Caco-2 (cell line): ENCODE measurements at places on chromosomes 16 and 17.

- no peak for DNase-seq
Observed at GRCh38 chr16:7419441-7419840, 86.8 kb downstream of the RBFOX1 start.

- DNase-seq: no peak
Observed at GRCh38 chr17:48223945-48224344, 116.4 kb downstream of the SNX11 start.

GRCh38 chr17:72665852-72666851 lies 426.3 kb downstream of the SLC39A11 start:
- no peak for DNase-seq

- no peak for DNase-seq
Observed at GRCh38 chr16:3171181-3171854, 16.7 kb upstream of the OR1F1 start.

- DNase-seq: no peak
Observed at GRCh38 chr16:56636616-56637413, 1.7 kb upstream of the MT1A start.

- DNase-seq: peak; percentile 92
Observed at GRCh38 chr17:7281074-7281952, at the start of gene SLC2A4. SLC2A4 (plus strand) TSS chr17:7281718; CDS start chr17:7281935, 217 bp downstream.

GRCh38 chr17:57002904-57003303 lies 25.0 kb downstream of the SCPEP1 start:
- DNase-seq: no peak

- DNase-seq: no peak
Observed at GRCh38 chr17:3888343-3889171, 4.3 kb downstream of the CAMKK1 start.

DNA sequence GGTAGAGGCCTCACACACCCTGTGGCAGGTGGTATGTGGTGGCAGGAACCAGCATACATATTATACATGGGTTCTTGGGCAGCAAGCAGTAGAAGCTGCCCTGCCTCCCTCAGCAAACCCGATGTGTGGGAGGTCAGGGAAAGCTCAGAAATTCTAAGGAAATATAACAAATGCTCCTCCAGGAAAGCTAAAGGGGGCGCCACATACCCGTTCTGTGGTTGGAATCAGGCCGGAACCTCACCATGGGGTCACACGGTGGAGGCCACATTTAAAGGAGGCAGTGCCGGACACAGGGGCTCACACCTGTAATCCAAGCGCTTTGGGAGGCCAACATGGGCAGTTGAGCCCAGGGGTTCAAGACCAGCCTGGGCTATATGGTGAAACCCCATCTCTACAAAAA lies 12.4 kb upstream of the KATNB1 start:
- DNase-seq: no peak

DNA sequence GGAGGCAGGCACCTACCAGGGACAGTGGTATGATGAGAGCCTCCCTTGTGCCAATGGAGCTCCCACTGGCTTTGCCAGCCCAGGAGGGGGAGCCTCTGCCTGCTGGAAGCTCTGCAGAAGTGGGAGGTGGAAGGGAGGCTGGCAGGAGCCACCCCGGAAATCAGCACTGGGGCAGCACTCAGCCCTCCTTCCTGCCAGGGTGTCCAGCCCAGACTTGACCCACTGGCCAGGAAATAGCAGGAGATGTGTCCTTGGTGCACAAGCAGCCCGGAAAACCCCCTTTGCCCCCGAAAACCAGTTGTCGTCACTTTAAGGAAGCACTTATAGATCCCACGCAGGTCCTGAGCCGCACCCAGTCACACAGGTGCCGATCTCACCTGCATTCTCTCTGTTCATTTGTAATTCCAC lies 49.3 kb upstream of the CACNG4 start:
- DNase-seq: peak; percentile 58

GRCh38 chr16:84340325-84341040 lies 27.9 kb upstream of the ATP2C2 start:
- DNase-seq: peak; percentile 91

- DNase-seq: no peak
Observed at GRCh38 chr17:78985395-78985794, 5.7 kb upstream of the LGALS3BP start.

DNA sequence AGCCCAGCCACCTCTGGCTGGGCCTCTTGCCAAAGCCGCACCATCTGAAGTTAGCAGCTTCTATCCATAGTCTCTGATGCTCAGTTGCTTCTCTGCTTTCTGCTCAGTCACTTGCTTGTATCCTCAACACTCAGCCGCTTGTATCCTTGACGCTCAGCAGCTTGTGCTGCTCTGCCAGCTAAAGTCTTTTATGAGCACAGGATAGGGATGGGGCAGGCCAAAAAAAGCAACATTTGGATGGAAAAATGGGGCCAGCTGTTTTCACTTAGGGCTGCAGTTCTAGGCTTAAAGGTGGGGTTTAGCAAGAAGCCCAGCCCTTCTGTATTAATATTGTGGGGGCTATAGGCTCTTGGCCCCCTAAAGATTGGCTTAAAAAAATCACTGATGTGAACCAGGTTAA lies 739.4 kb downstream of the CDH8 start:
- no peak for DNase-seq

DNA sequence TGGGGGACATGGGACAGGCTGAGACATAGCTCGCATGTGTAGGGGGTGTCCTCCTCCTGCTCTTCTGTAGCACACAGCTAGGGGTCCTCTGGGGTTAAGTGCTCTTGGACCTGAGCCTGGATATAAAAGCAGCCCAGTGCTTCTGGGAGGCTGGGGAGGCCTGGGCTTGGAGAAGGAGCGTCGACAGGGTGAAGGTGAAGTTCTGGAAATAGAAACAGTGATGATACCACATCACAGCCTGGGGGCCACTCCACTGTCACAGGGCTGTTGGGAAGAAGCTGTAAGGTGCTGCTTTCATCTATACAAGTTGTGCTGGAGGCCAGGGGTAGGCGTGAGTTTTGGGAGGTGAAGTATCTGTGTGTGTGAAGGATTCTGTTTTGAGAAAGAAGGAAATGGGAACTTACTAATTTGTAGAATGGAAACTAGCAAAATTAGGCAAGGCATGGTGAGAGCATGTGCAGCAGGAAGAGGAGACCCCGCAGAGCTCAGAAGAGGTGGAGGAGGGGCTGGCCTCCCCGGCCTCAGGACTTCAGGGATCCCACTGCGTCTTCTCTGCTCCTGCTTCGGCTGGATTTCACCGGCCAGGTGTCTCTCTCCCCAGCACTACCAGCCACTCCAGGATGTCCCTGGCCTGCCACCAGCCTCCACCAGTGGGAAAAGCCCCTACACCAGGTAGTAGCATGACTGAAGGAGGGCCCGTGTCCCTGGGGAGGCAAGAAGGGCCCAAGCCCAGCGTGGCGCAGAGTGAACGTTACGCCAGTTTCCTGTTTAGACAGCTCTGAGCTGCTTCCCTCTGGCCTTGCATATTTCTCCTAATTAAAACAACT lies 19.4 kb downstream of the PLCG2 start:
- DNase-seq: no peak

- no peak for DNase-seq
Observed at GRCh38 chr17:37086334-37086733, 137.6 kb downstream of the AATF start.

DNA sequence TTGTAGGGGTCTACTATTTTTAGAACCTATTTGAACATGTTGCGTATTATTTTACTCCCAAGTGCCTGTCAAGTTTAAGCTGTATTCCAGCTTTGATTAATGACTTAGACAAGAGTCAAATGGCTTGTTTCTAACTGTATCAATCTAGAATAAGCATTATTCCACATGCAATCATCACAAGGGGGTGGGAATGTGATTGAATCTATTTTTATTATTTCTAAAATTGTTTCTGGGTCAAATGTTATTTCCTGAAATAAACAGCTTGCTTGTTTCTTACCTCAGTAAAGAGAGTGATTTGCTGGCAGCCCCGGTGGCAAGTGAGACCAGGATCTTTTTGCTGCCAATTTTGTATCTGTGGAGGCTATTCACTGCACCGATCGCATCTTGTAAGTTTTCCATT lies 21.5 kb downstream of the MARF1 start:
- DNase-seq: no peak

GRCh38 chr17:28878981-28879380 lies 18.6 kb downstream of the FLOT2 start:
- DNase-seq: peak; percentile 79

DNA sequence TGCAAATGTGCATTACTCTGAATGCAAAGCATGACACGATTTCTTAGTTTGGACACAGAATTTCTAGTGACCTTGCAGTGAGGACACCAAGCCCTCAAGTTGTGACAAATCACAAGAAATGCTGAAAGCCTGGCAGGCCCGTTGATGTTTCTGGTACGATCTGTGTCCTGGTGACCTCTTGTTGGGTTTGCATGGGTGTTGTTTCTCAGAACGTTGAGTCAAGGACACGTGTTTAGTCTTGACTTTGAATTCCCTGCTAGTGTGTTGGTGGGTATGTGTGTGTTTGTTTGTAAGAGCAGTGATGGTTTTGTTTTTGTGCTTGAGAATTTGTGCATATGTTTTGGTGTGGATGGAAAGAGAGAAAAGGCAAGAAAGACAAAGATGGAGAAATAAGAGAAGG lies 37.8 kb upstream of the MAF start:
- no peak for DNase-seq

- peak; percentile 41 for DNase-seq
Observed at GRCh38 chr17:49546546-49547535, 28.8 kb upstream of the NXPH3 start.

DNA sequence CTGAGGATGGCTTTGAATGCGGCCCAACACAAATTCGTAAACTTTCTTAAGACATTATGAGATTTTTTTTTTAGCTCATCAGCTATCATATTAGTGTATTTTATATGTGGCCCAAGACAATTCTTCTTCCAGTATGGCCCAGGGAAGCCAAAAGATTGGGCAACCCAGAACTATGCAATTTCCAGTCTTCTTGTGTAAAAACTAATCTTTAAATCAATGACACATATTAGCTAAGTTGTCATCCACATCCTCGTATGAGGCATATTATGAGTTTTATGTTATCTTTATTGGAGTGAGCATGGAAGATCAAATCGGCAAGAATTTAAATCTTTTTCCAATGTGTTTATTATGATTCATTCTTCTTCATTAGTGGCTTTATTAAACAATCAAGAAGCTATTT lies 198.6 kb upstream of the HSBP1 start:
- no peak for DNase-seq

DNA sequence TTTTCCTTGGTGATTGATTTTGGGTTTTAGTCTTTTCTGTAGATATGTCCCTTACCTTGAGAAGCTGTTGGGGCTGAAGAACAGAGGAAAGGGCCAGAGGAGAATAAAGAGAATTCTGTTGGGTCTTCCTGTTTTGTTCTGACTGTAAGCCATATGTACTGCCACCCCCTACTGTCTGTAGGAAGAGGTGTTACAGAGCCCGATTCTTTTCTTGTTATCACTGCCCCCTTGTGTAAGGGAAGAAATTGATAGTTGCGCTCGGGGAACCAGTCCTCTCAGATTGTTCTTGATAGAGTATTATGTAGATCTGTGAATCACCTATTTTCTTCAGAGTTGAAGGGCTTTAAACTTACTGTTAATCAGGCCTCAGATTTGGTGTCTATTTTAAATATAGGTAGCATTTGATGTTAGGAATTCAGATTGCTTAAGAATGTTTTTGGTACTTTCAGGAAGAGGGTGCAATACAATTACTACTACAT lies 2.4 kb downstream of the TANC2 start:
- peak; percentile 63 for DNase-seq

DNA sequence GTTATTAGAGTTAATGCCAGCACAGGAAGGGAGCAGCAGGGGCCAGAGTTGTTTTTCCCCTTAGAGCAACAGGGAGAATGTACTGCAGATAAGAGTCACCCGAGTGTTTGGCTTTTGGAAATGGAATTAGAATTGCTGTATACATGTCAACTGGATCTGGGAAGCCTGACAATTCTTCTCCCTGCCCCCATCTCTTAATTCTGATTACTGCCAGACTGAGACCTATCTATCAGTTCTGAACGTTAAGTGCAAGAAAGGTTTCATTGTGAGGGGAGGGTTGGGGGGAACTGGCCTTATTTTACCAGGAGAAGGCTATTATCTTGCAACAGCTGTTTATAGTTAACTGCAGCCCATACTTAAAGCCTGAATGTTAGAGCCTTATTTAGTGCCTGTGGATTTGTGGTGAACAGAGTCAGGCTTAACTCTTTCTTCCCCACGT lies 424.5 kb upstream of the CDH11 start:
- no peak for DNase-seq

DNA sequence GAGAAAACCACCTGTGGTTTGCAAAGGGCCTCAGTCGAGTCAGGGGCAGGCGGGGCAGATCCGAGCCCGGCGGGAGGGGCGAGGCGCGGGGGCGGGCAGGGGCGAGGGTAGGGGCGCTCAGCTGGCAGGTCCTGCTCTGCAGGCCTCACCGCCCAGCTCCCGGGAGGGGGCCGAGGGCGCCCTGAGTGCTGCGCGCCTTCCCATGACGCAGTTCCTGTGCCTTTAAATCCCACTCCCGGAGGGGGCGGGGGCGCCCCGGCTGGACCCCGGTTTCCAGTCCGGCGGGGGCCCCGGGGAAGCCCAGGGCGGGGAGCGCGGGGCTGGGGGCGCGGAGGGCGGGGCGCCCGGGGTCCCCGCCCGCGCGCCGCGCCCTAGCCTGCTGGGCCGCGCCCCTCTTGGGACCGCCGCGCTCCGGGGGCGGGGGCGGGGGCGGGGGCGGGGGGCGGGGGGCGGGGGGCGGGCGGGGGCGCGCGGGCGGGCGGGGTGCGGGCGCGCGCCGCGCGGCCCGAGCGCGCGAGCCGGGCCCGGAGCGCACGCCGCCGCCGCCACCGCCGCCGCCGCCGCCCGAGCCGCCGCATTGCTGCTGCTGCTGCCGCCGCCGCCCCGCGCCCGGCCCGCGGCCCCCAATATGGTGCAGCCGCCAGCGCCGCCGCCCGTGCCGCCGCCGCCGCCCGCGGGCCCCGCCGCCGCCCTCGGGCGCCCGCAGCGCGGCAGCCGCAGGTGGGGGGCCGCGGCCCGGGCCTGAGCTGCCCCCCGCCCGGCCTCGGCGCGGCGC lies at the start of gene JPH3:
Gene JPH3 (plus strand): TSS at position 508 of the 775 bp plus-strand sequence. CDS start 639 bp downstream, outside the sequence.
- peak; percentile 74 for DNase-seq

- peak; percentile 56 for DNase-seq
Observed at GRCh38 chr17:49987290-49987585, 7.8 kb downstream of the DLX3 start.

- peak; percentile 59 for DNase-seq
Observed at GRCh38 chr17:29732613-29733012, 109.9 kb upstream of the CORO6 start.

DNA sequence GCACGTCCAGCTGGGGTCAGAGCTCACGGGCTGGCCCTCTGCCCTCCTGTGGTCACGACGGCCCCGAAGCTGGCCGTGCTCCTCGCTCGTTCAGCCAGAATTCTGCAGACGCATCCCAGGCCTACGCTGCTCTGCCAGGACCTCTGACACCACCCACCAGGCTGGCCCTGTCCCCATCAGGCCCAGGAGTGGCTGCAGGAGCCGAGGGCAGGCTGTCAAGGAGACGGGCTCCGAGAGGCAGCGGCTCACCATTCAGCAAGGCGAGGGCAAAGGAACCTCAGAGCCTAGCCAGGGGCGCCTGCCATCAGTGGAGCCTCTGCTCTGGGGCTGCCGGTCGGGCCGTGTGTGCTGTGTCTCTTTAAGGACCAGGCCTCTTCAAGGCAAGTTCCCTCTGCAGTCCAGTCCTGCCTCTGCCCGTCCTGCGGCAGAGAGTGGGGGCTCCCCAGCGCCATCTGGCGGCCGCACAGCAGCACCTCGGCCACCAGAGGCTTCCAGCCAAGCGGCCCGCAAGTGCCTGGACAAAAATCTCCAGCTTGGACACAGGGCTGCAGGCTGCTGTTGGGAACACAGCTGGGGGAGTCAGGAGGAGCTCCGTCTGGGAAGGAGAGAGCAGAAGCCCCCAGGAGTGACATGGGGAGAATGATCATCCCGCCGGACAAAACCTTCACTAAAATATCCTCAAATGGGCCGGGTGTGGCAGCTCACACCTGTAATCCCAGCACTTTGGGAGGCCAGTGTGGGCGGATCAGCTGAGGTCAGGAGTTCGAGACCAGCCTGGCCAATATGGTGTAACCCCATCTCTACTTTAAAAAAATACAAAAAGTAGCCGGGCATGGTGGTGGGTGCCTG lies 7.4 kb upstream of the ABR start:
- peak; percentile 91 for DNase-seq
